ENCODE measurements at places on chromosomes 4 and X. TPM values are rescaled to one million over a fixed set of nuclear protein-coding genes. Genes with fewer than 3 reads are reported as not detected.

The NPNT gene
- 0.18 TPM for total RNA-seq

The MGARP gene
- 0.89 TPM for total RNA-seq

The MECP2 gene
- 20.0 TPM for total RNA-seq

The SRPX gene
- total RNA-seq = 7.3 TPM

The REELD1 gene
- total RNA-seq = not detected

The SMIM10L2A gene
- total RNA-seq = 0.19 TPM

The NAP1L3 gene
- total RNA-seq = 0.62 TPM
